Occipital lobe (tissue), 3 donors: ENCODE measurements at places on chromosomes 5 and 9. TPM values are rescaled to one million over a fixed set of nuclear protein-coding genes. Genes with fewer than 3 reads are reported as not detected.

OR1Q1 gene
- not detected for total RNA-seq

NUDCD2 gene
- total RNA-seq, result 25.1 TPM

LCN15 gene
- not detected for total RNA-seq

LRRC70 gene
- total RNA-seq, result 4.1 TPM

DCANP1 gene
- total RNA-seq, result not detected

SPINK1 gene
- not detected for total RNA-seq

HEMGN gene
- total RNA-seq, result 3.9 TPM

SEMA5A gene
- 11.2 TPM for total RNA-seq

SNX30 gene
- 25.0 TPM for total RNA-seq

PCDHGC4 gene
- total RNA-seq, result 91.2 TPM

IL13 gene
- not detected for total RNA-seq

HIGD2A gene
- 26.4 TPM for total RNA-seq

ASPN gene
- 7.8 TPM for total RNA-seq

SPATA31E1 gene
- not detected for total RNA-seq

PLEKHG4B gene
- 6.2 TPM for total RNA-seq

C9 gene
- not detected for total RNA-seq

LCN9 gene
- total RNA-seq, result not detected

PCDHGA9 gene
- total RNA-seq, result 11.9 TPM

FAM221B gene
- total RNA-seq, result not detected

JAKMIP2 gene
- 67.7 TPM for total RNA-seq

C5orf34 gene
- total RNA-seq, result 4.4 TPM

SHISAL2B gene
- total RNA-seq, result not detected

PKD2L2 gene
- not detected for total RNA-seq

ISOC1 gene
- total RNA-seq, result 19.0 TPM

HNRNPH1 gene
- total RNA-seq, result 755 TPM

BAAT gene
- total RNA-seq, result 0.31 TPM

ITK gene
- total RNA-seq, result 0.16 TPM

GRM6 gene
- 0.16 TPM for total RNA-seq

GLRA1 gene
- 0.16 TPM for total RNA-seq

IL17B gene
- total RNA-seq, result not detected

PLK2 gene
- 448 TPM for total RNA-seq

P4HA2 gene
- 15.3 TPM for total RNA-seq

COL15A1 gene
- 12.5 TPM for total RNA-seq

LVRN gene
- total RNA-seq, result 2.8 TPM

FBP2 gene
- total RNA-seq, result not detected

TUBB4B gene
- 68.9 TPM for total RNA-seq

PTGES gene
- total RNA-seq, result 3.3 TPM

AGXT2 gene
- total RNA-seq, result not detected

PCDHB13 gene
- total RNA-seq, result 9.2 TPM

WDR31 gene
- 1.7 TPM for total RNA-seq

DAPK1 gene
- 67.4 TPM for total RNA-seq

NDST1 gene
- 23.1 TPM for total RNA-seq

IFNA13 gene
- not detected for total RNA-seq

ZBTB43 gene
- 57.7 TPM for total RNA-seq

PLAC8L1 gene
- total RNA-seq, result not detected
